Left lung (tissue), 14 donors: ENCODE measurements at places on chromosomes 2 and 18. TPM values are rescaled to one million over a fixed set of nuclear protein-coding genes. Genes with fewer than 3 reads are reported as not detected.

POTEJ gene
- polyA plus RNA-seq, result 0.60 TPM

RGPD3 gene
- 0.26 TPM for polyA plus RNA-seq

TMEM198 gene
- polyA plus RNA-seq, result 3.6 TPM

NEUROD1 gene
- polyA plus RNA-seq, result 2.1 TPM

CEP68 gene
- polyA plus RNA-seq, result 31.4 TPM

GRCh38 chr18:33210575-33211189 lies 229.8 kb downstream of the CCDC178 start:
- DNase-seq, result no peak

DNA sequence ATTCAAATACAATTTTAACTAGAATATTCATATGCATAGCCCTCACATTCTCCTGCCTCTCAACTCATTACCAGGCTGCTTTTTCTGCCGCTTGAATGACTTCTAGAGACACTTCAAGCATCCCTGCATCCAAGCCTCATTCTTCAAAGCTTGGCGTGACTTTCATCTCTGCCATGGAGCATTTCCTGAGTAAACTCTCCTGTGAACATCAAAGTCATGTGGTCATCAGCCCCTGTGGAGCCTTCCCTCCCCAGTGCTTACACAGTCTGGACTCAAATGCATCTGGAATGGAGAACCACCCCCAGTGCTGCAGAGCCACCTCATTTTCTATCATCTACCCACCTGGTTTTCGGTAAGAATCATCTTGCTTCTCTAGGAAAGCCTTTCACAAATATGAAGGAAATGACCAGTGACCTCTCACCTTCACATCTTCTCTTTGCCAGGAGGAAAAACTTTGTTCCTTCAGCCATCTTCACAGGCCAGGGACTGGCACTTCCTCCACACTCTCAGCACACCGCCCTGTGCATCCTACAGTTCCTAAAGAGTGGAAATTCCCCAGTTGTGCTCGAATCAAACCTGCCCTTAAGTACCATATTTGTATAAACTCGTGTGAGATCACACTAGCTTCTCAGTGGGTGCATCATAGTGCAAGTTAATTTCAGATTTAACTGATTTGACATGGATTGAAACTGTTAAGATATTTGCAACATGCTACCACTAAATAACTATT lies 116.4 kb downstream of the COL6A3 start:
- DNase-seq, result no peak
